Stimulated activated CD8-positive, alpha-beta memory T cell treated with anti-CD3 and anti-CD28 coated beads, Interleukin-12 subunit alpha, Interleukin-12 subunit beta, amount 100 ng/mL, for 4 hours (primary cell): ENCODE measurements at places on chromosomes 13 and 19.

GRCh38 chr13:87821512-87821911 lies 150.3 kb downstream of the SLITRK5 start:
- no peak for DNase-seq

DNA sequence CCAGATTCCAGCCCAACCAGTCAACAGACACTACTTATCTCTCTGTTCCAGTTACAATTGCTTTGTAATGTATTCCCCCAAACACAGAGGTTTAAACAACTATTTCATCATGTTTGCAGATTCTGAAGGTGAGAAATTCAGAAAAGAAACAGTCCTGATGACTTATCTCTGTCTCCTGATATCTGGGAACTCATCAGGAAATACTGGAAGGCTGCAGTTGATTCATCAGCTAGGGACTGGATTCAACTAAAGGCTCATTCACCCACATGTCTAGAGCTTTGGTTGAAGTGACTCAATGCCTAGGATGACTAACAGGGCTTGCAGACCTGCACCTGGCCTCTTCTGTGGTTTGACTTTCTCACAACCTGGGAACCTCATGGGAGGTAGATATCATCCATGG lies 56.6 kb upstream of the GPC6 start:
- DNase-seq, result no peak

GRCh38 chr13:23753458-23753857 lies 135.7 kb downstream of the MIPEP start:
- DNase-seq, result no peak

DNA sequence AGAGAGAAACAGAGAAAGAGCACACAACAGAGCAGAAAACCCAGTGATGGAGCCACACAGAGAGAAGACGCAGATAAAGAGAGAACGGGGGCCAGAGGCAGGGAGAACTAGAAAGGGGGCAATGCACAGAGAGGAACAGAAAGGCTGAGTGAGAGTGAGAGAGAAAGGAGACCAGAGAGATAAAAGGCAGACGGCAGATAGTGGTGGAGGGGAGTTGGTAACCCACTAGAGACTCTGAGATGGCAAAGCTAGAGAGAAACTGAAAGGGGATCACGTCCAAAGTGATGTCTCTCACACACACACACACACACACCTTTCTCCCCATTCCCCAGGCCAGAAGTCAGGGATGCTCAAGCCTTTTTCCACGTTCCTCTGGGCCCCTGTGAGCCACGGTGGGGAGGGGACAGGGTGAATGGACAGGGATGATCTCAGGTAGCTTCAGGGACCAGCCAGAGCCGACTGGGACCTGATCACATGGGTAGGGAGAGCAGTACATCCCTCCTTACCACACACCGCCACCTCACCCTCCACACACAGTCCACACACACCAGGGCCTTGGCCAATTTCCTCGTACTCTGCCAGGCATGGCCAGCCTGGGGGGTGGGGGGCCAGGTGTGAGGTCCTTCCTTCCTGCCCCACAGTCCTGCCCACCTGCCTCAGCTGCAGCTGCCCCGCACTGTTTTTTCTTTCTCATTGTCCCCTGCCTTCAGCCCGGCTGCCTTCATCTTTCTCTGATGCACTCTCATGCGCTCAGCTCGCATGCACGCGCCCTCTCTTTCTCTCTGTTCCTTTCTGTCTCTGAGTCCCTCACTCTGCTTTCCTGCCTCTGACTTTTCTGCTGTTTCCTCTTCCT lies 22.5 kb upstream of the POU2F2 start:
- DNase-seq, result no peak

DNA sequence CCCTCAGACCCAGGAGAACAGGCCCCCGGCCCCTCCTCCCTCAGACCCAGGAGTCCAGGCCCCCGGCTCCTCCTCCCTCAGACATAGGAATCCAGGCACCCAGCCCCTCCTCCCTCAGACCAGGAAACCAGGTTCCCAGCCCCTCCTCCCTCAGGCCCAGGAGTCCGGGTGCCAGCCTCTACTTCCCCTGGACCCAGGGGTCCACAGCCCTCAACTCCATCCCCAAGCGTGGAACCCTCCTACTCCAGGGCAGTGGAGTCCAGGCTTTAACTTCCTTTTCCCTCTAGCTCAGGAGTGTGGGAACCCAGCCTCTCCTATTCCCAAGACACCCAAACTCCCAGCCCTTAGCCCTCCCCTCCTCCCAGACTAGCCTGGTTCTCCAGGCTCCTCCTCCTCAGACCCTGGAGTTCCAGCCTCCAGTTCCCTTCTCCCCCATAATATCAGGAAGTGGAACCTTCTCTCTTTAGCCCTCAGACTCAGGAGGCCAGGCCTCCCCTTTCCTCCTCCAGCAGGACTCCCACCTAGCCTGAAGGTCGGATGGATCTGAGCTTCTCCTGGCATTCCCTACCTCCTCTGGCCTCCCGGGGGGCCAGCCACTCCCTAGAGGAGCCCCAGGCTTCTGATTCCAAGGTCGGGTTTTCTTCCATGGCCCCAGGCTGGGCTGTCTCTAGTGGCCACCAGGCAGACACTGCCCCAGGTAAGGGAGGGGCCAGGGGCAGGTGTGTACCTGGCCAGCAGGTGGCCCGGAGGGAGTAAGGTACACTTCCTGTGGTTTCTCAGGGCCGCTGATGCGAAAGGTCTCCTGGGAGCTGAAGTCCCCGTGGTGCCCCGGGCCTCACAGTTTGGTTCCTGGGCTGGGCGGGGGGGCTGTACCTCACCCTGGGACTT lies at the start of gene TMC4:
TMC4 (minus strand) TSS at position 690 of the 888 bp plus-strand sequence; CDS start at position 647, 43 bp downstream.
- no peak for DNase-seq

DNA sequence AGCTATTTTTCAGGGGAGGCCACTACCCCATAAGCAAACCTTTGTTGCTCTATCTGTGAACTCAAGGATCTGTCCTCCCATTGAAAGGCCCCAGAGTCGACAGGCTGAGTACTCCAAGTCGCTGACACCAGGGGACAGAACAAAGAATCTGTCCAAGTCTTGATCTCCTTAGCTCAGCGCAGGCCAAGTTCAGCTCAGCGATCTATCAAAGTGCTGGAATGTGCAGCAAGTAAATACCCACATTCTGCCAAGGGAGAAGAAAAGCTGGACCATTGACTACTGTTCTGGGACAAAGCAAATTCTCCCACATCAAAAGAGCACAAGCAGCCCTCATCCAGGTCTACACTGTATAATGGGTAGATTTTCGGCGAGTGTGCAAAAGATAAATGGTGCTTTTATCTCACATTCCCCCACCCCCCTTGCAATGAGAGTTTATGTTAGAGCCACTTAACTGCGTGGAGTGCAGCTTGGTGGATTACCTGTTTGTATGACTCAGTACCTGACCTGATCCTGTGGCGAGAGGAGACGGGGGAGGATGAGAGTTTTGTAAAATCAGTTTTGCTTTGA lies 391.7 kb upstream of the SGCG start:
- DNase-seq, result no peak

DNA sequence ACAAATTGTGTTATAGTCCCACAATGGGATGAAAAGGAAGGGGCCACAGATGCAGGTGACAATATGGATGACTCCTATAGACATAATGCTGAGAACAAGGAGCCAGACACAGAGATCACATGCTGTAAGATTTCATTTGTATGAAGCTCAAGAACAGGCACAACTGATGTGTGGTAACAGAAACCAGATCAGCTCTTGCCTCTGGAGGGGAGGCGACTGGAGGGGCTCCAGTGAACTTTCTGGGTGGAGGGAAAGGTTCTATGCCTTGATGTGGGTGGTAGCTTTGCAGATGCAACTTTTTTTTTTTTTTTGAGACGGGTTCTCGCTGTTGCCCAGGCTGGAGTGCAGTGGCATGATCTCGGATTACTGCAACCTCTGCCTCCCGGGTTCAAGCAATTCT lies 6.0 kb upstream of the RABAC1 start:
- DNase-seq, result no peak

- no peak for DNase-seq
Measured at GRCh38 chr13:102198418-102199311, 203.2 kb downstream of the FGF14 start.

DNA sequence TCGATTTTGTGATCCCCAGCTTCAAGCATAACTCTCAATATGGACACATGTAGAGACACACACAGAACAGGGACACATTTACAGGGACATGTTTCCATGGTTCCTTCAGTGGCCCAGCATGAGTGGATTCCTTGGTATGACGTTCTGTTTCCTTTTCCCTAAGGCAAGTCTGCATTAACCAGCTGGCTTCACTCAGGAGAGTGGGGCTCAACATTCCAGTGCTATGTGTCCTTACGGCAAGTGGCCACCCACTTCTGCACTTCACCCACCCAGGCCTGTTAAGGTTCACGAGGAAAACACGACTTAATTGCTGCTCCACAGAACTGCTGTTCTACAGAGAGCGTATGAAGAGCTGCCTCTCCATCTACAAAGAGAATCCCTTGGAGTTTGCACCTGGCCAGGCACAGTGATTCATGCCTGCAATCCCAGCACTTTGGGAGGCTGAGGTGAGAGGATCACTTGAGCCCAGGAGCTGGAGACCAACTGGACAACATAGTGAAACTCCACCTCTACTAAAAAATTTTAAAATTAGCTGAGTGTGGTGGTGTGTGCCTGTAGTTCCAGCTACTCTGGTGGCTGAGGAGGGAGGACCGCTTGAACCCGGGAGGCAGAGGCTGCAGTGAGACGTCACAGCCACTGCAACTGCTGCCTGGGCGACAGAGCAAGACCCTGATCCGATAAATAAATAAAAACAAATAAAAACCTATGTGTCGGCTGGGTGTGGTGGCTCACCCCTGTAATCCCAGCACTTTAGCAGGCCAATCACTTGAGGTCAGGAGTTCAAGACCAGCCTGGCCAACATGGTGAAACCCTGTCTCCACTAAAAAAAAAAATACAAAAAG lies 32.5 kb downstream of the BRD4 start:
- no peak for DNase-seq

GRCh38 chr13:43077461-43077860 lies 54.1 kb downstream of the DNAJC15 start:
- no peak for DNase-seq

DNA sequence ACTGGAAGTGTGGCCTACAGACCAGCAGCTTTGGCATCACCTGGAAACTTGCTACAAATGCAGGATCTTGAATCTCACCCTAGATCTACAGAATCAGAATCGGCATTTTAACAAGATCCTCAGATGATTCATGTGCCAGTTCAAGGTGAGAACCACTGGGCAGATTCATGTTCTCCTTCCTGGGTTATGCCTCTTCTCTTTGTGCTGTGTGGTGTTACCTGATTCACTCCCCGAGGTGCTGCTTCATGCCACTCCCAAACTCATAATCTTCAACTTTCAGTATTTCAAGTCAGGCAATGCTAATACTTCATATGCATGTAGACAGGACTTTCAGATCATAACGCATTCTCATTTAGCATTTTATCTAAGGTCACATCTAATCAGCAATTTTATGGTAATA lies 427.7 kb downstream of the FOXO1 start:
- no peak for DNase-seq

DNA sequence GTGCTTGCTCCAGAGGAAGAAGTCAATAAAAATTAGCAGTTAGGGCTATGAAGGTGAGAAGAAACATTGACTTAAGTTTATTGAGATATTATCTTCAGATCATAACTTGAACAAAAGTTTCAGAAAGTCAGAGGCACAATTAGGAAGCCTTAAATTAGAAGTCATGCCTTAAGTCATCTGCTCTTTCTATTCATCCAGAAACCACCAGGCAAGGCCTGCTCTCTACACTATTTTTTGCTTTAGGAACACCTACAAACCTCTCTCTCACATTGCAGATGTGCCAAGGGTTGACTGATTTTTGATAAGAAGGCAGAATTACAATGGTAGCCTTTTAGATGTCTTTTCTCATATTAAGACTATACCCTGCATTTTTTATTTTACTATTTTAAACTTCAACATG lies 268.7 kb downstream of the SPRY2 start:
- no peak for DNase-seq

- DNase-seq, result no peak
Measured at GRCh38 chr19:35117116-35117515, 1.5 kb downstream of the FXYD3 start.

- no peak for DNase-seq
Measured at GRCh38 chr19:35736913-35737886, 5.1 kb downstream of the IGFLR1 start.

GRCh38 chr13:28370448-28370847 lies 124.5 kb downstream of the FLT1 start:
- DNase-seq, result no peak

GRCh38 chr19:36142046-36142445 lies 2.2 kb downstream of the CAPNS1 start:
- no peak for DNase-seq

- no peak for DNase-seq
Measured at GRCh38 chr13:21242236-21242635, 65.8 kb downstream of the MRPL57 start.

- no peak for DNase-seq
Measured at GRCh38 chr13:76383676-76384461, 502.3 kb downstream of the KCTD12 start.

GRCh38 chr13:21988624-21989023 lies 317.8 kb downstream of the FGF9 start:
- no peak for DNase-seq

DNA sequence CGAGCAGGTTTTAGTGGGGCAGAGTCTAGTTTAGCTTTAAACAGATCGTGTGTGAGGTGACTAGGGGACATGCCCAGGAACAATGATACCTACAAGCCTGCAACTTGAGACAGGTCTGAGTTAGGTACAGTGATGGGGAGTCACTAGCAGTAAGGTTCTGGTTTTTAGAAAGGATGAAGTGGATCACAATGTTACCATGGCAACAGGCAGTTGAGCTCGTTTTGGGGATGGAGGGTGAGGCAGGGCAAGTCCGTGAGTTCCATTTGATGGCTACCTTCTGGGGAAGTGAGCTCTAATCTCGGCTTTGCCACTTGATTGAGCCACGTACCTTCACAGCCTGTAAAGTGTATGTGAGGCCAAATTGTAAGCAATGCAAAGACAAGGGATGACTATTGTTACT lies 76.0 kb upstream of the GTF3A start:
- DNase-seq, result no peak

GRCh38 chr19:39846678-39847486 lies 703 bp upstream of the FBL start:
- no peak for DNase-seq

- no peak for DNase-seq
Measured at GRCh38 chr19:41408256-41408655, 10.6 kb downstream of the BCKDHA start.

- no peak for DNase-seq
Measured at GRCh38 chr19:20315543-20315942, 148.5 kb downstream of the ZNF486 start.

DNA sequence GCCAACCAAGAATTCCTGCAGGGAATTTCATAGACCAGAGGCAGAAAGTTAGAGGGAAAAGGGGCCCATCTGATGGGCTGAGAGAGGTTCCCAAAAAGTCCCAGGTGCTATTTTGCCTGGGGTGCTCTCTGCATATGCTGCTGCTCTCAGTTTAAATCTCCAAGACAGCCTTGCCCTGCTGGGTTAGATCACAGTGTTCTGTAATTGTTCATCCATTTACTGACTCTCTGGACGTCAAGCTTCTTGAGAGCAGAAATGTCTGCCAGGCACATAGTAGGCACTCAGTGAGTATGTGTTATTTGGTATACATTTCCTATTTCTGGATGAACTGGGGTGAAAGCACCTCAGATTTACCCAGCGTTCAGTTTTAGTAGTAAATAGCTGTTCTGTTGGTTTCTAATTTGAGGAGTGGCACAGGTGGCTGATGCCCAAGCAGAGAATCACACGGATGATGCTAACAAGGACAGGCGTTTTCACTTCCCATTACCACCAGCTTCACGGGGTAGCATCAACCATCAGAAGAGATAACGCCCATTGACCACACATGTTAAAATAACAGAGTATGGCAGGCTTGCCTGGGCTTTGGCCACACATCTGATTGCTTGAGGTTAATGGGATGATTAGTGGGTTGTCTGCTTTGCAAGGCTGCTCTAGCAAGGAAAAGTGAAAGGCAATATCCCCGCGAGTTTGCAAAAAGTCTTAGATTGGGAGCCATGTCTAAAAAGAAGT lies 161.1 kb downstream of the SLC7A1 start:
- DNase-seq, result no peak
